ENCODE measurements at places on chromosomes 16 and 17.

- no peak for DNase-seq
These were observed 26.9 kb downstream of the PTRH2 start for GRCh38 chr17:59680314-59680713.

GRCh38 chr17:36978810-36979564 lies 30.2 kb downstream of the AATF start:
- no peak for DNase-seq

- DNase-seq: no peak
These were observed 35.4 kb upstream of the ADORA2B start for GRCh38 chr17:15909481-15909991.

GRCh38 chr17:58399974-58400373 lies 17.4 kb downstream of the RNF43 start:
- no peak for DNase-seq

DNA sequence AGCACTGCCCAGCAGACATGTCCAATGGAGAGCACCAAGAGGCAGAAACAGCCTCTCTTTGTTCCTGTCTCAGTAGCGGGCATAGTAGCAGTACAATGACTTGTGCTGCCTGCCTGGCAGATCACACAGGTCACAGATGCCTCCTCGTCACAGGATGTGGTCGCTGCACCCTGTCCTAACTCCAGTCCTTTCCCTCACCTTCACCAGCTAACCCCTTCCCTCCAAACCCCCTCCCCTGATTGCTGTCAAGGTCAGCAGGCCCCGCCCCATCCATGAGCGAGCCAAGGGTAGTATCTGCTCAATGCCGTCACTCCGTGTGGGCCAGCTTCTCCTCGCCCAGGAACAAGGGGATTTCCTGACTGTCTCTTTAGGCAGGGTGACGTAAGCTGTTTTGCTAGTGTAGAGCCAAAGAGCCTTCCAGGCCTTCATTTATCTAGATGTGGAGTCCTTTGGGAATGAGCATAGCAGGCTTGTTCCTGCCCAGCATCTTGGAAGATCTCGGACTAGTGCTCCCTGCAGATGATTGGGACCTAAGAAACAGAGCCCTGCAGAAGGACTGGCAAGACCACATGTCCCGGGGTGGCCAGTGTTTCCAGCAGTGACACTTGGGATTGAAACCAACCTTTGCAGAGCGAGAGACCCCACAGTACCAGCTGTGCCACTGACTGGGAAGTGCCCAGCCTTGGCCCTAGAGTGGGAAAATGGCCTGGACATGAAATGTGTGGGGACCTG lies 75.9 kb upstream of the TNRC6C start:
- DNase-seq: peak; percentile 32

DNA sequence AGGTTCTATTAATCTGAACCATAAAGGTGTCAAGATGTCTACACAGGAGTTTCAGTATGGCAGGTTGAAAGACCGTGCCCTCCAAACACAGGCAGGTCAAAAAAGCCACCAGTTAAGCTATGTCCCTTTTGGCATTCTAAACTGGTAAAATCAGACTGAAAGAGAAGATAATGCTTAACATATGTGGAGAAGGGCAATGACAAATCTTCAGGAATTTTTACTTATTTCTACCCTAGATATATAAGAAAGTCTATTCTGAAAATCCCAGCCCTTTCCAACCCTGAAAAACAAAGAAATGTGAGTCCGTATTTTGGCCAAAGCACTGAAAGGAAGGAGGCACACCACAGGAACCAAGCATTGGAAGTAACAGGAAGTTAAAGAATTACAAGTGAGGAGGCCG lies 16.5 kb downstream of the AP1G1 start:
- no peak for DNase-seq

DNA sequence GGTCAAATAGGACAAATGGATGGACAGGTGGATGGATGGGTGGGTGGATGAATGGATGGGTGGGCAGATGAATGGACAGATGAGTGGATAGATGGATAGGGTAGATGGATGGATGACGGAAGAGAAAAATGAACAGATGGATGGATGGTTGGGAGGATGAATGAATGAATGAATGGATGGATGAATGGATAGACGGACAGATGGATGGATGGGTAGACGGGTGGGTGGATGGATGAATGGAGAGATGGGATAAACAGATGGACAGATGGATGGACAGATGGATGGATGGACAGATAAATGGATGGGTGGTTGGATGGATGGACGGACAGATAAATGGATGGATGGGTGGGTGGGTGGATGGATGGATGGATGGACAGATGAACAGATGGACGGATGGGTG lies 232.8 kb downstream of the GRIN2A start:
- DNase-seq: no peak

- DNase-seq: no peak
These were observed 180.4 kb upstream of the IRX5 start for GRCh38 chr16:54750249-54750648.

- DNase-seq: no peak
These were observed 25.0 kb downstream of the GABARAPL2 start for GRCh38 chr16:75590920-75591843.

DNA sequence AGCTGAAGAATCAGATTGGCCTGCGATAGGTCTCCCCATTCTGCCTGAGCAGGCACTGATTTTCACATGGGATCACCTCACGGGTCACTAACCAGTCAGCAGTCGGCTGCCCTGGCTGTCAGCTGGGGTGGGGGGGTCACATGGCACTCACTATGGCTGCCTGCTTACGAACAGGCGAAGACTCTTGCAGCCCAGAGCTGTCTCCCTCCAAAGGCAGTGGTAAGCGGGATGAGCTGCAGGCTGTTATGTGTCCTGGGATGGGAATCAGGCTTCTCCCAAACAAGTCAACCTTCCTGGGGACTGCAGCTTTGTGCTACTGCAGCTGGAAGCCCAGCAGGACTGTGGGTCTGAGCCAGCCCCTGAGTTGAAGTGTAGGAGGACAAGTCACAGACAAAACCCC lies 29.0 kb upstream of the ADORA2B start:
- DNase-seq: no peak

DNA sequence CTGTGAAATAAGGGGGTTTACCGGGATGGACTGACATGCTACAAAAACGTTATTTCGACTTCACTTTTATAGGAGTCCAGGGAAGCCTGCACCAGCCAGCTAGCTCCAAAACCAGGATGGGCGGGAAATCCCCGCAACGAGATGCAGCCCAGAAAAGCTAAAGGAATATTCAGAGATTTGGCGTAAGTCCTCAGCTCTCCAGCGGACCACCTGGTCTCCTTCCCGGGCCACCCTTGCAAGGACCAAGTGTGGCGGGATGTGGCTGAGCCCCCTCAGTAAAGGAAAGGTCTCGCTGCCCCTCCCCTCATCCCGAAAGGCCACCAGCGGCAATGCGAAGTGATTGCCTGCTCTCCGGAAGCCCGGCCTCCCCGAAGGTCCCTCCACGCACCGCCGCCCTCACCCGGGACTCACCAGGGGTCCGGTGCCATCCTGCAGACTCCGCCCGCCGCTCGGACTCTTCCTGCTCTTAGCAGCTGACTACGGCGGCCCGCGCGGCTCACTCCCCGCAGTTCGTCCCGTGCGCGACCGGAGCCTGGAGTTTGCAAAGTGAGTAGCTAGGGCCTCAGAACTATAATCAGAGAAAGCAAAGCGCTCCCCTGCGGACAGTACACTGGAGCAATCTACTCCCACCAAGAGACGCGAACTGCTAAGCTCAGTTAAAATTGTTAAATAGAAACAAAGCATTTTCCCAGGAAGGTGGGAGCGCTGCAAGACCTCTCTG lies at the start of gene STX8:
TSS of gene STX8 (minus strand) at position 440 of the 721 bp plus-strand sequence. CDS start at position 428, 12 bp downstream.
- DNase-seq: peak; percentile 35

DNA sequence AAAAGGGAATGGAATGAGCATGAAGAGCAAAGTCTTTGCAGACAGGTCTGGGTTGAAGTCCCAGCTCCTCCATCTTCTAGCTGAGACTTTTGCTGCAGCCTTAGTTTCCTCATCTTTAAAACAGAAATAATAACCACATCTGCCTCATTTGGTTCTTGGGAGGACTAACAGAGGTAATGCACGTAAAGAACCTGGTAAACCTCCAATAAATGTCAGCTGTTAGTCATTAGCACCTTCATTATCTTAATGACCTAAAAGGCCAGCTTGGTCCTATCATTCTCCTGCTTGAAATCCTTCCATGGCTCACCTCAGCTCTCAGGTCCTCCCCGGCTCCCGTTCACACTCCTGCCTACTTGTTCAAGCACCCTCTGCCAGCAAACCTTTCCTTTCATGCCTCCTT lies 51.8 kb downstream of the SKAP1 start:
- no peak for DNase-seq

DNA sequence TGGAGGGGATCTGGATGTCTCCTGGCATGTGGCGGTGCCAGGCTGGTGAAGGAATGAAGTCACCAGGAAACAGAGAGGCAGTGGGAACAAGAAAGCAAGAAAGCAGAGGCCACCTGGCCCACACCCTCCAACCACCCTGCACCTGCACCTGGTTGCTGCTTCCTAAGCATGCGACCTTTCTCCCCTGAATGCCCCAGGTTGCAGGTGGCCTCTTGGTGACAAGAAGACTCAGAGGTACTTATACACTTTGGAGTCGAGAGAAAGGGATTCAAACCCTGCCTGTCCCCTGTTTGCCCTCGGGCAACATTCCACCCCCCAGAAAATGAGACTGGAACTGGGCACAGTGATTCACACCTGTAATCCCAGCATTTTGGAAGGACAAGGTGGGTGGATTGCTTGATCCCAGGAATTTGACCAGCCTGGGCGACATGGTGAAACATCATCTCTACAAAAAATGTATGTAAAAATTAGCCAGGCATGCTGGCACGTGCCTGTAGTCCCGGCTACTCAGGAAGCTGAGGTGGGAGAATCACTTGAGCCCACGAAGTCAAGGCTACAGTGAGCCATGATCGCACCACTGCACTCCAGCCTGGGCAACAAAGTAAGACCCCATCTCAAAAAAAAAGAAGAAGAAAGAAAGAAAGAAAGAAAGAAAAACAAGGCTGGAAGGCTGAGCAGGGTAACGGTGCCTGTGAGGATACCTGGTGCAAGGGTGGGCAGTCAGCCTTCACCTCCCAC lies 34.6 kb upstream of the TNRC6C start:
- DNase-seq: no peak

- DNase-seq: no peak
These were observed 6.3 kb downstream of the SLC25A39 start for GRCh38 chr17:44318077-44318892.

DNA sequence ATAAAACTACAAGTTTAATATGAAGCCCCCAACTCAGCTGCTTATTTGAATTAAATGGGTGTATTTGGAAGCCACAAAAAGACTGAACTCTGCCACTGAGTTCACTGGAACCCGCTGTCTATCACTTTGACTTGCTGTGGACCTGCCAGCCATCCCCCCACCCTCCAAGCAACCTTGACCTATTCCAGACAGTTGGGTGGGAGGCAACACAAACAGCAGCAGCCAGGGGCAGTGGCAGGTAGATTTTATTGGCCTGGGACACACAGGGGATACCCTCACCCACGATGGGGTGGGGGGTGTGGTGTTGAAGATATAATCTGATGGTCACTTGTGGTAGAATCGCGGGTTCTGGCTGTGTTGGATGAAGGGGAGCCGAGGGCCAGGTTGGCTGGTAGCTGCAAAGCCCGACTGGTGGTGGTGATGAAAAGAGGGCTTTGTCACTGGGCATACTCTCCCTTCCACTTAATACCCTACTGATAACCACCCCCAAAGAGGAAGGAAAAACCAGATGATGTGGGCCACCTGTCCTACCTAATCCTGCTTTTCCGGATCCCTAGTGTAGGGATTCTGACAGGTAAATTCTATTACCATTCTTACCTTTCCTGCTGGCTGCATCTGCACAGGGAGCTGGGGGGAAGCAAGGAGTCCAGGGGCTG lies 2.6 kb downstream of the GPS2 start:
- DNase-seq: no peak

GRCh38 chr17:44559634-44560554 lies 2.6 kb downstream of the FZD2 start:
- no peak for DNase-seq

DNA sequence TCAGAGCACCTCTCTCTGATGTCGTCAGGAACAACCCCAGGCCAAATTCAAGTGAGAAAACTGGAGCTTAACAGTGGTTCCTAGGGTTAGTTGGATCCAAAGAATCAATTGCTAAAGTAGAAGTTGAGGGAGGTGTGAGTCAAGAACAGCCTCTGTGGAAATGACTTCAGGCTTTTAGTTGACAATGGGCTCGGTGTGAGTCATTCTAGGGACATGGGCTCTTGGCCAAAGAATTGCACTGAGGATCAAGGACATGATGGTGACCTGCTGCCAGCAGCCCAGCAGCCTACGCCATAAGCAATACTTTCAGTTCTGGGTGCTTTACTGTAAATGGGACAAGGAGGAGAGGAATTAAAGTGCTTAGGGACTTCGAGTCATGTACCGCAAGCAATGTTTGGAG lies 32.1 kb upstream of the SMURF2 start:
- DNase-seq: no peak

DNA sequence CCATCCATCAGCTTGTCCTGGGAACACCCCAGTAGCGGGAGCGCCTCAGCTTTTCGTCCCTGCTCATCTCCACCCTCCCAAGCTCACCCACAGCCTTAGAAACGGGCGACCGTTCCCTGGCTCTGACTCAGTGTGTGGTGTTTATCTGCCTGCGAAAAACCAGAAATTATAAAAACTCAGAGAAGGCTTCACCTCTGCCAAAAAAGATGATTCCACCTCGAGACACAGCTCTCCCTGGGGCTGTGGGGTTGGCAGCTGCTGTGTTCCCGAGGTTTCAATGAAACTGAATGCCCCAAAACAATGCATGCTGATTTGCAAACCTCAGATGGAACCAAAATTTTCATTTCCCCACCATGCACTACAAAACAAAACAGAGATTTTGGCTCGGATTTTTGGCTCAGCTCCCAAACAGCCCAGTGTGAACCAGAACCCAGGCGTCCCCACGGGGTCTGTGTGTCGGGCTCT lies 62.4 kb upstream of the MED9 start:
- DNase-seq: no peak

DNA sequence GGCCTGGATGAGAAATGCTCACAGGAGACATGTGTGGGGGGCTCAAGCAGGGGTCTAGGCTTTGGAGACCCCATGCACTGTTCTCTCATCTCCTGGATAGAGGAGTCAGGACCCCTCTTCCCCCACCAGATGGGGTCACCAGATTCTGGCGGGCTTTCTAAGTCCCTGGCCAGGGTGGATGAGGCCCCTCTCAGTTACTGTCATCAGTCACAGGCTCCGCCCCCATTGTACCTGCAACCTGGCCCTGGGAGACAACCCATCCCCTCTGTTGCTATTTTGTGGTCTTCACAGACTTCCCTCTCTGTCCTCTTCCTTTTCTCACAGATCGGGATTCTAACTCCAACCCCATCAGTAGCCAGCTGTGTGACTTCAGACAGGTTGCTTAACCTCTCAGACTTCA lies 33.5 kb upstream of the NDRG4 start:
- DNase-seq: no peak

- DNase-seq: no peak
These were observed 51.3 kb upstream of the FA2H start for GRCh38 chr16:74825941-74826340.

DNA sequence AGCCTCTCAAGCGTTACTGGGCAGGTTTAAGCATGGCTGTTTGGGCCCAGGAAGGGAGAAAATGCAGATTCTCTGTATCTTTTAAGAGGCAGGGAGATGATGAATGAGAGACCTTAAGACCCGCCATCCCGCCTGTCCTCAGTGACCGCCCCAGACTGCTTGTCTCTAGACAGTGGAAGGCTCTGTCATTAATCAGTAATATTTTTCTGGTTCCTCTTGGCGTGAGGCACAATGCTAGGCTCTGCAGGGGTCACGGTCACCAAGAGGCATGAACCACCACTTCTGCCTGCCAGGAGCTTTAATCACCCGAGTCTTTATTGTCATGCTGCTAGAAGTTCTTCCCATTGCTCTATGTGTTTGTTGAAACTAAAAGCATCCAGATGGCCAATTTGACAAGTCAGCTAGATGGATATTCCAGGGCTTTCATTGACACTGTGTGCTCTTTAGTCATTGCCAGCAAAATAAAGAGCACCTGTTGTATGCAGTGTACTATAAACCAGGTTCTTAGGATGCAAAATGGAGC lies 3.2 kb downstream of the SLC6A2 start:
- no peak for DNase-seq

Measured in stimulated activated CD4-positive, alpha-beta T cell treated with anti-CD3 and anti-CD28 coated beads, Interleukin-1b, Interleukin-23, amount 100 ng/mL, for 1 hour (primary cell).